Omental fat pad (tissue), 4 donors: ENCODE measurements at places on chromosomes 2 and 18. TPM values are rescaled to one million over a fixed set of nuclear protein-coding genes. Genes with fewer than 3 reads are reported as not detected.

DNA sequence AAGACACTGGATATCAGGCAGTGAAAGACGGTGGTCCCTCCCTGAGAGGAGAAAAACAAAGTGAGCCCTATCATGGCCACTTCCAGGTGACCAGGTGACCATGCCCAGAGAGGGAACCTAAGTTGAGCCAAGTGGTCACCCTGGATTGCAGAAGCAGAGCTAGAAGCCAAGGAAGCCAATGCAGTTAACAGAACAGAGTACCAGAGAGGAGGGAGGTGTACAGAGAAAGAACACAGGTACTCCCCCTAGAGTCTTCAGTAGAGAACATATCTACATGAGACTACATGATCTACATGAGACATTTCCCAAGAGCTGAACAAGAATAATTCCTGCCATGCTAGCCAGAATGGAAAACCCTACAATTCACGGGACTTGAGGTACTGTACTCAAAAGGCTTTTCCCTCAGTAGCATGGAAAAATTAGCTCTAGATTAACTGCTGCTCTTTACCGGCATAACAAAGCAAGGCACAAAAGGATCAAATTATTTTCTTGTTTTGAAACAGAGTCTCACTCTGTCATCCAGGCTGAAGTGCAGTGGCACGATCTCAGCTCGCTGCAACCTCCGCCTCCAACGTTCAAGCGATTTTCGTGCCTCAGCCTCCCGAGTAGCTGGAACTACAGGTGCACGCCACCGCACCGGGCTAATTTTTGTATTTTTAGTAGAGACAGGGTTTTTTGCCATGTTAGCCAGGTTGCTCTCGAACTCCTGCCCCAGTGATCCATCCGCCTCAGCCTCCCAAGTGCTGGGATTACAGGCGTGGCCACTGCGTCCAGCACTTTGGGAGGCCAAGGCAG, 23.5 kb downstream of the ROCK2 start:
- DNase-seq: no peak

- no peak for DNase-seq
Measured at GRCh38 chr2:20532634-20533437, 86.0 kb downstream of the RHOB start.

DNA sequence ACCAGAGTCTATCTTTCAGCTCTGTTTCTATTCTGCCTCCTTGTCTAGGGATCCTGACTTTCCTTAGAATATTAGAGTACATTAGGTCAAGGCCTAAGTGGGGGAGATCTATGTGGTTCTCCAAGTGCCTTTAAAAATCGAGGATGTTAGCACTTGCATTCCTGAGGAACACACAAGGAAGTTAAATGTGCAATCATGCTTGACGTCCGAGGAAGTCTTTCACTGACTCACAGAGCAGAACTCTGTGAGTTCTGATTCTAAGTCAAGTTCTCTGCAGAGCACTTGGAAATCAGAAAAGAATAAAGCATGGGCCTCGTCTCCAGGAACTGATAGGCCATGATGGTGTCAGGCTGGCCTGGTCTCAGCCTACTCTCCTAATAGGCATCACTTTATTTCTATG, 17.2 kb downstream of the FHOD3 start:
- no peak for DNase-seq

DNA sequence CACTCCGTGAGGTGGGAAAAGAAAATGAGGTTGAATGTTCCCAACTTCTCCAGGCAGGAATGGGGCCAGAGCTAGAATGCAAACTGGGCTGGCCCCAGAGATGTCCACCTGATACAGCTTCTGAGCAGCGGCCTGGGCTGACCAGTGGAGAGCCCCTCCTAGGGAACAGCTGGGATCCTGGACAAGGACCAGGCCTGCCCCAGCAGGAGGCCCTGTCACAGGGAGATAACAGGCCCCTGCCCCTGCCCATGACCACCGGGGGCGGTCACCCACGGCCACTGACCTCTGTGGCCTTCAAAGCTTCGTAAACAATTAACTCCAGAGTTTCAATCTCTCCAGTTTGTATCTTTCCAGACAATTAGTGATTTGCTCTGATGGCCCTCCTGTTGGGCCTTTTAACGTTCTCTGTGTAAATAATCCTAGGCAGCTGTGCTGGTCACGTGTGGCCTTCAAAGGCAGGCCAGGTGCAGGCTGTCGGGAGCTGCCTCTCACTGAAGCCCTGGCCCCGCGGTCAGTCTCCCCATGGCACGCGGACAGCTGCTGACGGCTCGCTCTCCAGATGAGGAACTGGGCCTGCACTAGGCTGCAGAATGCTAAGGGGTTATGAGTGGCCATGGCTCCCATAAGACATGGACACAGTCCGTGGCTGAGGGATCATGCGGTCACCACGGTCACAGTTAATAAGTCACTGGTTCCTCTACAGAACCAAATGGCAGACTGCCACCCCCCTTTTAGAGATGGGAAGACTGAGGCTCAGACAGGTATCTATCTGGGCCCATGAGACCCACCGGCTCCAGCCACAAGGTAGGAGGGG, 9.2 kb downstream of the HS6ST1 start:
- DNase-seq: peak; percentile 15

DNA sequence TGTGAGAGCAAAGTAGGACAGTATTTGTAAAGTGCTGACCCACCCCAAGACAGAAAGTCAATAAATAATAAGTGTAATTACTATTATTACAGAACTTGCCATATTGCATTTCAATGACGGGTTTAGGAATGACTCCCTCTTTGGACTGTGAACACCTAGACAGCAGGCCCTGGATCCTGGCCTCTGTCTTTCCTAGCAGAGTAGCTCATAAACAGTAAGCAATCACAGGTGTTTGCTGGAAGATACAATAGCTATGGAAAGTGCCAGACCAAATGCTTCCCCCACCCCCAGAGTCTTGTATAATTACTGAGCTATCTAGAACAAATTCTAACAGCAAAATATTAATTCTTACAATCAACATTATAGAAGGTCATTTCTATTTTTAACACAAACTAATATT, 20.1 kb upstream of the MYO1B start:
- no peak for DNase-seq

- DNase-seq: no peak
Measured at GRCh38 chr2:28049899-28050298, 159.4 kb downstream of the BABAM2 start.

PROKR1 gene
- total RNA-seq: 0.96 TPM

DNA sequence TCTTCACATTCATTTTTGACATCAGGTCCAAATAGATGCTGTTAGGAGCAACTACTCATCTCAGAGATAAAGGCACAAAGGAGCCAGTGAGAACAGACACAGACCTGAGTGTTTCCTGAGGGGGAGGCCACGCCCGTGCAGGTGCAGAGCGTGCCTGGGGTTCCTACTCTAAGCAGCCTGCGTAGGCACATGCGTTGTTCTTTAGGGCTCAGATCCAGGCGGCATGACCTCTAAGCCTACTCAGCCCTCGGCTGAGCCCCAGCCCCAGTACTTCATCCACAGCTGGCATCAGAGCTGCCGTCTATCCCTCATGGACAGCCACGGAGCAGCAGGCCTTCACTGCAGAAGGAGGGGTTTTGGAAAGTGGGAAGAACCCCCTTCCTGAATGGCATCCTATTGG, 54.9 kb upstream of the PXDN start:
- no peak for DNase-seq

DNA sequence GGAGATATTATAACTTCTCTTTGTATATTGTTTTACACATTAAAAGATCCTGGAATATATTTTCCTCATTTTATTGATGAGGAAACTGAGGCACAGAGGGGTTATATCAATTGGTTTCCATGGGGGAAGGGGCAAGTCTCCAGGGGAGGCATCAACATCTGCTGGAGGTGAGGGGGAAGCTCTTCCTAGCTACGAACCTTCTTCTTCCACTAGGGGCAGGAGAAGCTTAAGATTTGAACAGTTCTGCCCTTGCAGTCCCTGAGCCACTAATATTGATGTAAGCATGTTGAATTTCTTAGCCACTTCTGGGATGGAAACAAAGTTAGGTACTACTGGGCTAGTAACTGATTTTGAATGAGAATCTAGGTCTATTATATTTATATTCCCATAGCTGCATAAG, 140.1 kb upstream of the AQP4 start:
- no peak for DNase-seq

- no peak for DNase-seq
Measured at GRCh38 chr2:195404651-195405050, 252.4 kb upstream of the SLC39A10 start.

AOX1 gene
- 350 TPM for total RNA-seq
